ENCODE measurements at places on chromosomes 5 and 9.

- no peak for DNase-seq
Observed at GRCh38 chr5:175479125-175479881, 943 bp downstream of the SFXN1 start.

DNA sequence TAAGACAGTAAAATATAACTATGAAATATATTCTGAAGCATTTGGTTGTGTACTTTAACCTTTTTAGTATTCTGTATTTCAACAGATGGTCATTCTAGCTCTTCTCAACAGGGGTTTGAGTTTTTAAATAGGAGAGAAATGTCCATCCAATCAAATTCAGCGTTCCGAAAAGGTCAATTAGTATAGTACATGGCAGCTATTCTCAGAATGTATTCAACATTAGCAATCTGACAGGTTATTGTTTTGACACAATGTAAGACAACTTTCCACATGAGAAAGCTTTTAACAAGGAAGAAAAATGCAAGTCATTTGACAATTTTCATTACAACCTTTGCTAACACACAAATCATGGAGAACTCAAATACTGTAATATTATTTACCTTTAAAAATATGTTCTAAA, 996.3 kb upstream of the CDH10 start:
- DNase-seq, result no peak

DNA sequence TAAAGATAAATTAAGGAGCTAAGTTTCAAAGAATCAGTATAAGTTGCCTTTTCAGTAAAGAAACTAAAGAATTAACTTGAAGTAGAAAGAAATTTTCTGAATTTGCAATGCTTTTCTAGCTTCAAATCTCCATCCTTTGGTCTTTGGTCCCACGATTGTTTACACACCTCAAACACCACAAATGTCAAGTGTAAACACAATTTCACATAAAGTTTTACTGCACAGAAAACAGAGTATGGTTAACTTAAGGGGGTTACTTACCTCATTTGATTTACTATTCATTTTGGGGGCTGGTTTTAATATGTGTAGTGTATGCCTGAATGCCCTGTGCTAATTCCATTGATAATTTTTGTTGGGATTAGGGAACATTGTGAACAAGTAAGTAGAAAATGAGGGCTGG, 4.1 kb downstream of the CDO1 start:
- DNase-seq, result no peak

- DNase-seq, result no peak
Observed at GRCh38 chr9:8872802-8873201, 1073.2 kb upstream of the DMAC1 start.

DNA sequence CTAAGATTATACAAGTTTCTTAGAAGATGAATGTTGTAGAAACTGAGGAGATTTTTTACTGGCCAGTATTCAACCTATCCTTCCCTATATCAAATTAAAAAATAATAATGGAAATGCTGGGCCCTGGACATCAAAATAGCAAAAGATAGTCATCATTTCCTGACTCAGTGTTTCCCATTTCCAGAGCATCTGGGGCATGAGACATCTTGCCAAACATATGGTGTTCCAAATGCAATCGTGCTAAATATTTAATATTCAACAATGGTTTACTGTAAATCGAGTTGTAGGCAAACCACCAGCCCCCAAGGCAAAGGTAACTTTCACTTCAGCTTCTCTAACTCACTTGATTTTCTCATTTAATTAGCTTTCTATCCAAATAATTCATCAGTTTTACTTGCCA, 152.9 kb downstream of the FRMD3 start:
- no peak for DNase-seq

- no peak for DNase-seq
Observed at GRCh38 chr5:171586436-171586835, 167.0 kb downstream of the FGF18 start.

GRCh38 chr5:3878267-3878666, 282.6 kb downstream of the IRX1 start:
- no peak for DNase-seq

- no peak for DNase-seq
Observed at GRCh38 chr5:151148583-151148982, 9.0 kb downstream of the ANXA6 start.

DNA sequence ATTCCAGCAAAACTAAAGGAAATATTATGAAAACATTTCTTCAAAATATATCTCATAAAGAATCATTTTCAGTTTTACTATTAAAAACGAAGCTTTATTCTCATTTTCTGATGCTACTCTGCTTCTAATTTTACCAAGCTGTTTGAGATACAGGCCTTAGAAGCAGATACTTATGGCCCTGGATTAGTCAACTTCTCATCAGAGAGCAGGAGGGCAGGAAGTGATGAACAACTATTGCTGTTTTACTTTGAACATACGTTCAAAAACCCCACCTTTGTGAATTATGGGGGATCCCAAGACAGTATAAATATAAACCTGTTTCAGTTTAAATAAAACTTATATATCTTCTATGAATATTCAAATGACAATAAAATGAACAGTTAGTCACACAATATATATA, 16.0 kb downstream of the MPDZ start:
- no peak for DNase-seq

DNA sequence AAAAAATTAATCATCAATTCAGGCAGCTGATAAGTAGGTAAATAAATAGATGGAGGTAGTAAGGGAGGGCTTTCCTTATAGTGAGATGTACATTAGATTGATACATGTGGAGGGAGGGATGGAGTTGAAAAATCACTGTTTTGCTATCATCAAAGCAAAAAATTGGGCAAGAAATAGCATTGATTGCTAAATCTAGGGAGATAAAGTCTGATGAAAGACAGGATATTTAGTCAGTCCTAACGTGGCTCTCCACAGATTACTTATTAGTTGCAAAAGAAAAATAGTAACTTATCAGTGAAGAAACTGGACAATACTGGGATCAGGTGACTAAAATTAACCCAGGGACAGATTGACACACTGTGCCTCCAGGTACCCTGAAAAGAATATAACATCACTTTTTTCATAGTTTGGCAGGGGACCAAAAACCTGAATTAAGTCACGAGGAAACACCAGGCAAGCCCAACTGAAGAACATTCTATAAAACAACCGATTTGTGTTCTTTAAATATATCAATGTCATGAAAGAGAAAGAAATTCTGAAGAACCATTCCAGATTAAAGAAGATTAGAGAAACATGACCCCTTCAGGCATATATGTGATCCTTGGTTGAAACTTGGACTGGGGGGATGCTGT, 27.1 kb upstream of the GOLPH3 start:
- DNase-seq, result no peak

GRCh38 chr5:157576678-157577077, 1.1 kb upstream of the ADAM19 start:
- no peak for DNase-seq

GRCh38 chr9:33106827-33107621, 30.6 kb upstream of the SMU1 start:
- peak; percentile 61 for DNase-seq

DNA sequence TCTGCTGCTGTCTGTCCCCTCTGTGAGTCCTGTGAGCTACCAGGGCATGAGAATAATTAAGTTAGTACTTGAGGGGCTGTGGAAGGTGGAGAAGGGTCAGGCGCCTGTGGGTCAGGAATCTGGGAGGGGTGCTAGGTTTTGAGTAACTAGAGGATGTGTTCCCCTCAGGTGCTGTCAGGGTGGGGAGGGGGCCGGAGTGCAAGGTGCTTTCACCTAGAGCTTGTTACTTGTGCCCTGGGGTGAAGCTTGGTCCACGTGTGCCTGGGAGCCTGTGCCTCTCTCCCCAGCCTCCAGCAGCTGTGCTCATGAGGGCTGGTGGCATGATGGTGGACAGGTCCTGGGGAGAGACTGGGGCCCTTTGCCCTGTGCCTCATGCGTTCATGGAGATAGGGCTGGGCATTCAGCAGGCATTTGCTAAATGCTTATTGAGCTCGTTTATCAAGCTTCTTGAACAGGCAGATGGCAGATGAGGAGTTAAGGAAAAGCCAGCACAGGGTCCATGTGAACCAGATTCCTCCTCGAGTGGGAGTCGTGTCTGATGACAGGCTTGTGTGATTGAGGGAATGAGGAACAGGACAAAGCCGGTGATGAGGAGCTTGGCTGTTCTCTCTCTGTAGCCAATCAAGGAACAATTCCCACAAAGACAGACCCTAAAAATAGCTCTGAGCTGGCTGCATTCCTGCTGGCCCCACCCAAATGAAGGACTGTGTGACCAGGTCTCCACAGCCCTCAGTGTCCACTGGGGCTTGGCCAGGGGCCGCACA, 40.9 kb downstream of the CACNA1B start:
- DNase-seq, result no peak

GRCh38 chr5:106163233-106163632, 1507.5 kb downstream of the EFNA5 start:
- DNase-seq, result no peak

GRCh38 chr5:28065656-28066055, 1027.3 kb upstream of the CDH9 start:
- no peak for DNase-seq

GRCh38 chr9:125942125-125942524, 195.0 kb downstream of the PBX3 start:
- no peak for DNase-seq

- DNase-seq, result no peak
Observed at GRCh38 chr9:124514125-124514524, 6.9 kb upstream of the NR5A1 start.

- DNase-seq, result no peak
Observed at GRCh38 chr5:84215521-84215920, 169.2 kb downstream of the EDIL3 start.

DNA sequence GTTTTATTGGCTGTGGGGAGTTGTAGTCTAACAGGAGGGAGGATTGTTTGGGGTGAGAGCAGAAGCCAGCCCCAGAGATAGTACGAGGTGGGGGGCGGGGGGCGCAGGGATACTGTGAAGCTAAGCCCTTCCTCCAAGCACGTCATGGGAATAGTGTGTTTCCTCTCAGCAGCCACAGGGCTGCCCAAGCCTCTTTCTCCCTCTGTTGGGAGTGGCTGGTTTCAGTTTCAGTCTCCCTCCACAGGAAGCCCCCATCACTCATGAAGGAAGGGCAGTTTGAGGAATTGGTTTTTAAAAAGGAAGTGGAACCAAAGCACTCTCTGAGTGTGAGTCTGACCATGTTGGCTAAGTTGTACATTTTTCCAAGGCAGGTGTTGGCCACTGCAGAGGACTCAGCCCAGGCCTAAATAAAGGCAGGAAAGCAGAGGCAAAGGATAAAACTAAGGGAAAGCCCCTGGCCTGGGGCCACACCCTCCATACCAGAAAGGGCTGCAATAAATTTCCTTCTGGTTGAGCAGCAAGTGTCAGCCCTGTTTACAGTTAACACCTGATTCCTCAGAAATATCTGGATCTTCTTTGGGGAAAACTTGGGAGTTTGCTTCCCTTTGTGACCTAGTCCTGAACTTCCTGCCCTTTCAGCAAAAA, 3.2 kb downstream of the RAB24 start:
- DNase-seq, result no peak

DNA sequence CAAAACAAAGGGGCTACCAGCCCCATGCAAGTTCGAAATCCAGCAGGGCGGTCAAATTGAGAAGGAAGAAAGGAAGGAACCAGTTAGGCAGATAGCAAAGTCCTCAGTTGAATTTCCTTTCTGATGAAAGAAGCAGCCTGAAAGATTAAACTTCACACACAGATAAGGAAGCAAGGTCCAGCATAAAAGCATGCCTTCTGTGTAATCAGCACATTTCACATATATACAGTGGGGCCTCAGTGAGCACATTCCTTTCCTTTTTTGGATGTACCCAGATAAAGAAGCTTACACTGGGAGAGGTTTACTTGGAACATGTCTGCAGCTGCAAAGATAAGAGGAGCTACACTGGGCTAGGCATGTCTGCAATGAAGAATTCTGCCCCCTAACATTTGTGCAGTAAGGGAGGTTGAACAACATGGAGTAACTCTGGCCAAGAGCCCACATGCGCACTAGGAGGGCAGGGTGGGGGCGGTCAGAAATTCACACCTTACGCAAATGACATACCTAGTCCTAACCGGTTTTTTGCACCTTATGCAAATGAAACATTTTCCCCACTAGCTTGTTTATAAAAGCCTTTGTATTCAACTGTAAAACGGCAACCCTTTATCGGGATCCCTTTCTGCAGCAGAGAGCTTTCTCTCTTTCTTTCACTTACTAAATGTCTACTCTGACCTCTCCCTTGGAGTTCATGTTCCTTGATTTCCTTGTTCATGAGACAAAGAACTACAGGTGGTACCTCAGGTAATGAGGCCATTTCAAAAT, 149.7 kb upstream of the FBXL17 start:
- no peak for DNase-seq

- DNase-seq, result no peak
Observed at GRCh38 chr9:107683566-107683965, 194.0 kb upstream of the KLF4 start.

DNA sequence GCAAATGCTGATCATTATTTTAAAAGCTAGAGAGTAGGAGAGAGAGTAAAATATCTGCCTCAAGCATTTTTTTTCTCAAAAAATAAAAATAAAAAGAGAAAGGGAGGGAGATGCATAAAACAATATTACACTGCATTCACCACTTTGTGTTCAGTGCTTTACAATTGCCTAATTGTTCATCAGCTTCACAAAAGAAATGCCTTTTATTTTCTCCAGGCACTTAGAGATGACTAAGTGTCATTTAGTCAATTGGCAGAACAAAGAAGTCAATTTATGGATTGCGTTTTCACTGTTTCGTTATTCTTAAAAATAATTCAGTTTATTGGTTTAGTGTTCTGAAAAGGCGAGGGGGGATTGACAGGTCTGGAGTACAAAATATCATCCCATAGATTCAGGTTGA, 232.5 kb upstream of the CCNH start:
- DNase-seq, result no peak

DNA sequence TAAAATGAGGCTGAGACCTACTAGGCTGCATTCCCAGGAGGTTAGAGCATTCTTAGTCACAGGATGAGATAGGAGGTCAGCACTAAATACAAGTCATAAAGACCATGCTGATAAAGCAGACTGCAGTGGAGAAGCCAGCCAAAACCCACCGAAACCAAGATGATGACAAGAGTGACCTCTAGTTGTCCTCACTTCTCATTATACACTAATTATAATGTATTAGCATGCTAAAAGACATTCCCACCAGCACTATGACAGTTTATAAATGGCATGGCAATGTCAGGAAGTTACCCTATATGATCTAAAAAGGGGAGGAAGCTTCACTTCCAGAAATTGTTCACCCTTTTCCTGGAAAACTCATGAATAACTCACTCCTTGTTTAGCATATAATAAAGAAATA, 88.6 kb downstream of the PLPPR1 start:
- DNase-seq, result no peak

DNA sequence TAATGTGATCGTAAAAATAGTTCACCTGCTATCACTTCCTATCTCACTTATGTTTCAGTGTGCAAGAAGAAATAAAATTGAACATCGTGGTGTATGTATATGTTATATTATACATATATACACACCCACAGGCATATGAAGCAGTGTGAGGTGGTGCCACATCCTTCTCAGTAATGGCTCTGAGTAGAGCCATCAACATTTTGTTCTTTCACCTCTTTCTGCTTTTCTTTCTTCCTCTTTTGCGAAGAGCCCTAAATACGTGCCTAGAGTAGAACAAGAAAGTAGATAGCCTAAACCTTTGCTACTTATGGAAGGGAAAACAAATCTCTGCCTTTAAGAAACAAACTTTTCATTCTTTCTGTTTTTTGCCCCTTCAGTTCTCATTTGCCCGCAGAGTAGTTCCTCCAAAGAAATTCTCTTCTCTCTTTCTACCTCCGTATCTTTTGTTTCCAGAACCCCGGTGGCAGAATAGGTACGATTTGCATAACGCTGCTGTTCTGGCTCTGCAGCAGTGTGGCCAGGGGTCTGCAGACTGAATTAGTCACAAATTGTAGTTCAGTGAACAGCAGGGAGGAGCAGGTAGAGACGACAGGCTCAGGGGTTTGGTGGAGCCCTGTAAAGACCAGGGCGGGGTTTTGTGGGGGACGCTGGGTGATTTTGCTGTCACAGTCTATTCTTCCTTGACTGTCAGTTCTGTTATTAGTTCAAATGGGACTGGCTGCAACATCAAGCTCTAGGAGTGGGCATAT, 40.5 kb upstream of the PJA2 start:
- DNase-seq, result no peak

Data from cerebellar nuclear complex (tissue), 1 donor.